ENCODE measurements at places on chromosomes 6 and 20. TPM values are rescaled to one million over a fixed set of nuclear protein-coding genes. Genes with fewer than 3 reads are reported as not detected.

MTCH1 gene
- 206 TPM for total RNA-seq

CLPSL2 gene
- not detected for total RNA-seq

DDR1 gene
- 36.5 TPM for total RNA-seq

ZNF334 gene
- 2.6 TPM for total RNA-seq

TMEM170B gene
- total RNA-seq = 0.49 TPM

LY6G5B gene
- total RNA-seq = 1.1 TPM

GFOD1 gene
- 18.1 TPM for total RNA-seq

ZSWIM1 gene
- 9.9 TPM for total RNA-seq

CDSN gene
- total RNA-seq = not detected

MAP3K7 gene
- 22.2 TPM for total RNA-seq

SCUBE3 gene
- 2.0 TPM for total RNA-seq

MYL9 gene
- 97.7 TPM for total RNA-seq

TMEM200A gene
- total RNA-seq = 2.8 TPM

KHDRBS2 gene
- total RNA-seq = not detected

SMOC2 gene
- 0.81 TPM for total RNA-seq

TRAPPC3L gene
- total RNA-seq = not detected

MCCD1 gene
- total RNA-seq = not detected

KCNQ2 gene
- total RNA-seq = not detected

NKX2-4 gene
- total RNA-seq = not detected

SLC17A2 gene
- total RNA-seq = not detected

SPATS1 gene
- not detected for total RNA-seq

CNBD2 gene
- 2.1 TPM for total RNA-seq

CST2 gene
- total RNA-seq = 0.16 TPM

PSORS1C2 gene
- total RNA-seq = not detected

BPIFB4 gene
- total RNA-seq = not detected

FBXO30 gene
- 8.7 TPM for total RNA-seq

LINC00237 gene
- total RNA-seq = not detected

ELOVL2 gene
- total RNA-seq = 7.0 TPM

SAMD10 gene
- 2.4 TPM for total RNA-seq

OTOR gene
- not detected for total RNA-seq

FKBP1C gene
- under 0.01 TPM for total RNA-seq

MATN4 gene
- not detected for total RNA-seq

CYP24A1 gene
- total RNA-seq = not detected

RAB32 gene
- total RNA-seq = 78.9 TPM
